ENCODE measurements at places on chromosomes 12 and 14.

GRCh38 chr12:80412343-80412953, 31.6 kb upstream of the PTPRQ start:
- peak; percentile 79 for DNase-seq

- DNase-seq = no peak
These were observed 275.3 kb downstream of the EGLN3 start for GRCh38 chr14:33675415-33676130.

DNA sequence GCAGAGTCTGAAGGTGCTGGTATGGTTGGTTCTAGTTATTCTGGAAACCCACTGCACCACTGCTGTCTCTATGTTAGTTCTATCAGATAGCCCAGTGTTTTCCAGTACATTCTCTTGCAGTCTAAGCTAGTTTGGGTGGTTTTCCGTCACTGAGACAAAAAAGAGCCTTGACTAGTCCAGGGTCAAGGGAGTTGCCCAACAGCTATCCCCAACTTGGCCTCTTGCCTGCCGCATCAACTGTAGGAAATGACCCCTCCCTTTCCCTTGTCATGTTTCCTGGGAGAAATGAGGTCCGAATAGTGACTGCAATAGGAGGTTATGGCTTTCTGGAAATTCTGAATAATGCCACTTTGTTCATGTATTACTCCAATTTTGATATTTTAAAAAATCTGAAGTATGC, 160.4 kb downstream of the EFCAB11 start:
- no peak for DNase-seq

DNA sequence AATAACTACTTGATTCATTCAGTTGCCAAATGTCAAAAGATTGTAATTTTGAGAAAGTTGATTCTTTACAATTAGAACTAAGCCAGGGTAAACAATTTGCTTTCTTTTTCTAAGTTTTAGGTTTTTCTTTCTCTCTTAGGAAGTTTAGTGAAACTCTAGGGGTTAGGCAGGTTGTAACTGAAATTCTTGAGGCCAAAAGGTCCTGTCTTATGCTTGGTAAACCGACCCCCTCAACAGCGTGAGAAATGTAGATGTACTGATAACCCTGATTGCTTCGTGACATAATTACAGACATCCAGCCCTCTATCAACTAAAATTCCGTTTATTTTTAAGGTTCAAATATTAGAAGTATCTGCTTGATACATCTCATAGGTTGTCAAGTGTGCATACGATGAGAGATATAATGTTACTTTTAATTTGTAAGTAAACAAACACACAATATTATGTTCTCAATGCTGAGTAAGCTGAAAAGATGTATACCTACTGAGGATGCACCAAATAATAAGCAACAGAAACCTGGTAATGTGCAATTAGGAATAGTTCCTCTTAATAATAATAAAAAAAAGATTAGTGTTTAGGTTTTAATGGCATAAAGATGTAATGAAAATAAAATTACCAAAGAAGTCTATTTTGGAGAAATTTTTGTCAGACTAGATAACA, 7.2 kb downstream of the FUT8 start:
- no peak for DNase-seq

GRCh38 chr12:60393093-60393492, 797.3 kb downstream of the SLC16A7 start:
- no peak for DNase-seq

DNA sequence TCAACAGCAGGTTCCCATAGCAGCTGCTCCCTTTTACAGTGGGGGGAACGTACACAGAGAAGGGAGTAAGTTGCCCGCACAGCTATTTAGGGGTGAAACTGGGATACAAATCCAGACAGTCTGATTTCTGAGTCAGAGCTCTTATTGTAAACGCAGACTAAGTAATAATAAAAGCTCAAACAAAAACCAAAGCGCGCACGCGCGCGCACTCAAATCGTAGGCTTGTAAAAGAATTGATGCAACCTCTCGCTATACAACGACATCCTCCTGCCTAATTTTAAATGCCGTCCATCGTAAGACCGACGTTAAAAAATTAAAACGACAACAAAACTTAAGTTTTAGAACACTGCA, 747 bp upstream of the DACT1 start:
- DNase-seq = peak; percentile 20
